Right atrium auricular region (tissue), 2 donors: ENCODE measurements at places on chromosomes 16 and 17. TPM values are rescaled to one million over a fixed set of nuclear protein-coding genes. Genes with fewer than 3 reads are reported as not detected.

PRSS36 gene
- 1.3 TPM for total RNA-seq

CXCL16 gene
- 12.4 TPM for total RNA-seq

TCAP gene
- total RNA-seq, result 5,284 TPM

ATP2A1 gene
- 0.26 TPM for total RNA-seq

BAIAP3 gene
- 2.4 TPM for total RNA-seq

CD300LB gene
- not detected for total RNA-seq

SHMT1 gene
- 5.1 TPM for total RNA-seq

NAGS gene
- 1.7 TPM for total RNA-seq
